Activated T-helper 1 cell treated with anti-CD3 and anti-CD28 coated beads, Interleukin-12 subunit alpha, Interleukin-12 subunit beta, Interleukin-2, Interleukin-4 antibody, amounts not matched to agents 30 ng/mL and 10 ng/mL and 1 ng/mL, durations not matched to agents 14 hours and 24 hours and 36 hours (primary cell): ENCODE measurements at places on chromosomes 4 and X. TPM values are rescaled to one million over a fixed set of nuclear protein-coding genes. Genes with fewer than 3 reads are reported as not detected.

GRCh38 chrX:50100188-50100587, 100.6 kb downstream of the AKAP4 start:
- H3K36me3 ChIP-seq: no peaks in the 10 kb centered on the region
- no peak overlapping the region for H3K4me3 ChIP-seq
- H3K27me3 ChIP-seq: no peaks in the 10 kb centered on the region
- DNase-seq: no peak
- H3K4me1 ChIP-seq: no peaks in the 10 kb centered on the region

DNA sequence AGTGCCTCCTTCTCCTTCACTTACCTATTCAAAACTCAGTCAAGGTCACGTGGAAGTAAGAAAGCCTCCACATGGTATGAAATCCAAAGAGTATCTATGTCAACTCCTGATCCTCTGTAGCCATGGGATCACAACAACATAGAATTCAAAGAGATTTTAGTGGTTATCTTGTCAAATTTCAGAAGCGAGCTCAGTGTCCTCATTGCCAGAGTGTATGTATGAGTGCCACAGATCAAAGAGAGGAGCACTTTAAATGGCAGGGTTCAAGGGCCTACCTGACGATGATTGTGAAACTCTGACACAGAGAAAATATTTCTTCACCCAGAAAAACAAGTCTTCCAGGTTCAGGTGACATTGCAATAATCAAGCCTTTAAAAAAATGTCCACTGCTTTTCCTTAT, 1.2 kb upstream of the ACE2 start:
- no peak overlapping the region for H3K27ac ChIP-seq
- no peaks in the 10 kb centered on the region for H3K4me1 ChIP-seq
- H3K27me3 ChIP-seq: peaks cover 2% of the 10 kb centered on the region
- no peak overlapping the region for H3K4me3 ChIP-seq
- DNase-seq: no peak
- H3K36me3 ChIP-seq: no peaks in the 10 kb centered on the region

- peaks cover 51% of the 10 kb centered on the region for H3K4me1 ChIP-seq
- peaks cover 7% of the 10 kb centered on the region for H3K36me3 ChIP-seq
- no peaks in the 10 kb centered on the region for H3K27me3 ChIP-seq
- H3K27ac ChIP-seq: no peak overlapping the region
Observed at GRCh38 chr4:2866160-2866861, 22.7 kb downstream of the ADD1 start.

DNA sequence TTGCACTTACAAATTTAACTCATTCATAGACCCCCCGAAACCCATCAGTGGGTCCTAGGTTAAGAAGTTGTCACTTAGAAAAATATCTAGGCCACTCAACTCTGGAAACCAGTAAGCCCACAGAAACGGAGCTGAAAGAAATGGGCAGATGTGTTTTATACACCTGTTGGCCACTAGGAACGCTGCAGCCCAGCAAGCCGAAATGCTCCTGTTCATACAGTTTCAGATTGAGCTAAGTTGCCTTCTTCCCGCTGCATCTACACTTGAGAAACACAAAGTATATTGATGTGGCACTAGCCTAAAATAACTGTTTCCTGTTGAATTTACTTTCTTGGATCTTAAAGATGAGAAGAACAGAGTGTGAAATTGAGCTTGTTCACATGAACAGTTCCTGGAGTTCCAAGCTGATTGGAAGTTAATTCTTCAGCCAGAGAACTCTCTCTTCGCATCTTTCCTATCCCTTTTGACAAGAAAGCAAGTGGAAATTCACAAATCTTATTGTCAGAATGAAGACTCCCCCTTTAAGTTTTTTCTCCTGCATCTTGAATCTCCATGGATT, 174.1 kb downstream of the RBMX2 start:
- H3K4me3 ChIP-seq: no peak overlapping the region
- no peaks in the 10 kb centered on the region for H3K36me3 ChIP-seq
- H3K27ac ChIP-seq: no peak overlapping the region
- H3K4me1 ChIP-seq: no peaks in the 10 kb centered on the region
- no peak for DNase-seq

GRCh38 chr4:74100531-74100930, 1.5 kb upstream of the CXCL2 start:
- H3K4me1 ChIP-seq: peaks cover 11% of the 10 kb centered on the region
- no peak for DNase-seq
- no peak overlapping the region for H3K27ac ChIP-seq
- no peak overlapping the region for H3K4me3 ChIP-seq

- no peaks in the 10 kb centered on the region for H3K4me1 ChIP-seq
- no peak for DNase-seq
- no peaks in the 10 kb centered on the region for H3K27me3 ChIP-seq
- no peaks in the 10 kb centered on the region for H3K36me3 ChIP-seq
- H3K27ac ChIP-seq: no peak overlapping the region
Observed at GRCh38 chr4:95362906-95363558, 185.7 kb downstream of the UNC5C start.

Gene TLR6
- total RNA-seq: 1.3 and 1.7 TPM in 2 replicates

Gene ETDA
- total RNA-seq: not detected in 2 replicates

Gene PSAPL1
- not detected in 2 replicates for total RNA-seq

Gene SEC31A
- total RNA-seq: 118 and 123 TPM in 2 replicates

Gene RTL3
- 0.07 TPM in 1 of 2 replicates, not detected in the other for total RNA-seq

Gene ADRA2C
- total RNA-seq: not detected in 2 replicates

Gene MAGED4
- total RNA-seq: not detected in 2 replicates

Gene ARHGAP36
- not detected in 2 replicates for total RNA-seq
